ENCODE measurements at places on chromosomes 7 and 10.

DNA sequence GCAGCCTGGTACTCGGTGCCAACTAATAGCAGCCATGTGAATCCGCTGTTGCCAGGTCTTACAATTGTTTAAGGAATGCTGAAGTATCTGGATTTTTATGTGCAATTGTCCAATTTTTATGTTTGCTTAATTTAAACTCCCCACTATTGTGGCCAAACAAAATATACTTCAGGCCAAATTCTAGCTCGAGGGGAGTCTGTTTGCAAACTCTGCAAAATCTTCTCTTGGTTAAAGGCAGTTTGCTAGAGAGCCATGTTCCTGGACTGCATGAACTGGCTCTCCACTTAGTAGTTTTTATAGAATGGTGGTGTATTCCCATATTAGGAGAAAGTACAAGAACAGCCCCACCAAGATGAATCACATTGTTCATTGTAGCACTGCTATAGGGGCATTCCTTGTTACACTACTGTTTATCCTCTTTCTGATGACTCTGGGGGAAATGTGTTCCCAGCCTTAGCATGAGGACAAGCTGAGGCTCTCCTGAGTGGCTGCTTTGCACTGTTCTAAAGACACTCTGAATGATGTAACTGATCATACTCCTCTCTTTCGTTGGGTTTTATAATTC is 178.0 kb upstream of the GLI3 start:
- no peak for DNase-seq

DNA sequence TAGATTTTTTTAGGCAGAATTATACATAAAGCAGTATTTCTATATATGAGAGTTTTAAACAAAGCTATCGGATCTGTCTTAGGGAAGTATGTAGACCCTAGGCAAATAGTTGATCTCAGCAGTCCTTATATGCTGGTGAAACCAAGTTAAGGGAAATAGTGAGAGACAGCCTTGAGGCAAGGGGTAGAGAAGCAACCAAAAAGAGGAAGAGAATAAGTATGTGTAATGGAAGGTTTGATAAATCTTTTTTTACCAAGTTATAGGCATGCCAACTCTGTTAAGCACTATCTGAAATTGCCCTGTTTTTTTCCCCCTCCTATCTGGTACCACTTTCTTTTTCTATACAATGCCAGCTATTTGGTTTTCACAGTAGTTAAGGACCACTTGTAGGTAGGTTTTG is 19.9 kb downstream of the SPAG6 start:
- no peak for DNase-seq

DNA sequence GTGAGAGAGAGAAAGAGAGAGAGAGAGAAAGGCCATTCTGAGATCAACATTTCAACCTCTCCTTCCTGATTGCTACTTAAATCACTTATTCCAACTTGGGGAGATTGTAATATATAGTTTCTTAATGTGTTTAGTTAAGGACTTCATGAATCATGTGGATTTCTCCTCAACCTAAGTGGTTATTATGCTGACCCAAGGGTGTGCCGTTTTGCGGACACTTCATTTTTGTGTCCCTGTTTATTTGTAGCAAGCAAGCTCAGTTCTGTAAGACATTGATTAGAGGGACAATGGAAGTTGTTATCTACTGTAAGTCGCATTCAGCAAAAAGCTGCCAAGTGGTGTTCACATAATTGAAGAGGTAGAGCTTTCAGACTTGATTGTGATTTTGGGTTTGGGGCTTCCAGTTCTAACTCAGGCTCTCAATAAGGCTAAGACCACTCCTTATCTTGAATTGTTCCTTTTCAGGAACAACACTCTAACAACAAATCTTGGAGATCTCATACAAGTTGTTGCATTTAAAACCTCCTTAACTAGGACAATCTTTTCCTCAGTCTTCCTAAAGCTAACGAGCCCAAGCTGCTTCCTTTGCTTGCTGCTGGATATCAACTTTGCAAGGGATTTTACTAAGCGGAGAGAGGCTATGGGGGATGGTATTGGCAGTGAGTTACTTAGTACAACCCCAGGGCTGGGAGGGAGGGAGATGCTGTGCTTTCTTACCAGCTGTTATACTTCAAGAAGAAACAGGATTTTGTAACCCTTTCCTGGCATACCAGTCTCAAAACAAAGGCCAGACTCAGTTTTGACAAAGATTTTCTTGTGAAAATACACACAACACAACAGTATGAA is 19.8 kb upstream of the COL1A2 start:
- no peak for DNase-seq

GRCh38 chr10:119281581-119282071 is 74.3 kb downstream of the GRK5 start:
- DNase-seq, result no peak

DNA sequence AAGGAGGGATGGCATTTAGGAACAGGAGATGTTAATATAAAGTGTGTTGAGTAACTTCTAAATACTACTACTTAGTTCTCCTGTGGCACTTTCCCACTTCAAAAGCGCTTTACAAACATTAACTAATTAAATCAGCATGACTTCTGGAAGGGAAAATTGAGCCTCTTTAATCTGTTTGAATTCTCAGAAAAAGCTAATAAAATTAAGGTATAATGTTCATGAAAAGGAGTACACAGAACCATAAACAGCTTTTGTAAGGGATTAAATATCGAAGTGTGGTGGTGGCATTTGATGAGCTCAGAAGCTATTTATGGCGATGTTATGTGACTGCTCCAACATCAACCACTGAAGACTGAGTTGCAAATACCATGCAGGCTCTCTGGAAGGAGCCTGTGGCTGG is 10.2 kb upstream of the VAX1 start:
- no peak for DNase-seq

GRCh38 chr10:59708816-59709394 is 745 bp downstream of the SLC16A9 start:
- no peak for DNase-seq

- no peak for DNase-seq
These were observed 215.8 kb downstream of the SKAP2 start for GRCh38 chr7:26648554-26648953.

- DNase-seq, result no peak
These were observed 134.7 kb downstream of the KIAA1217 start for GRCh38 chr10:24343686-24344085.

- no peak for DNase-seq
These were observed 111.1 kb downstream of the ELMO1 start for GRCh38 chr7:37337522-37337921.

- DNase-seq, result no peak
These were observed 56.4 kb downstream of the PROSER2 start for GRCh38 chr10:11879387-11880094.

DNA sequence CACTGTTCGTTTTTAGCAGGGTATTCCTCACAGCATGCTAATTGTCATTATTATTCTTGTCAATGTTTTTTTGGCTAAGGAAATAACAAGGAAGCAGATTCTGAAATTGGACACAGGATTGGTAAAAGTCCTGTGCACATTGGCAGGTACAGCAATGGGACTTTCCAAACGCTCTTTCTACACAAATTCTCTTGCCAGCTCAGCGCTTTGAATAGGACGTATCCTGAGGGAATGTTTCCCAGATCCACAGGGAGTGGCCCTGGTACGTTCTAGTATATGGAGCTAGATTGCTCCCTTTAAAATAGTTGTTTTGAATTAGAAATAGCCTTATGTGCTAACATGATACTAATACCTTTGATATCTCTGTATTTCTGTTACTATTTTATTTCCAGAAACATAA is 82.8 kb upstream of the GRB10 start:
- no peak for DNase-seq

DNA sequence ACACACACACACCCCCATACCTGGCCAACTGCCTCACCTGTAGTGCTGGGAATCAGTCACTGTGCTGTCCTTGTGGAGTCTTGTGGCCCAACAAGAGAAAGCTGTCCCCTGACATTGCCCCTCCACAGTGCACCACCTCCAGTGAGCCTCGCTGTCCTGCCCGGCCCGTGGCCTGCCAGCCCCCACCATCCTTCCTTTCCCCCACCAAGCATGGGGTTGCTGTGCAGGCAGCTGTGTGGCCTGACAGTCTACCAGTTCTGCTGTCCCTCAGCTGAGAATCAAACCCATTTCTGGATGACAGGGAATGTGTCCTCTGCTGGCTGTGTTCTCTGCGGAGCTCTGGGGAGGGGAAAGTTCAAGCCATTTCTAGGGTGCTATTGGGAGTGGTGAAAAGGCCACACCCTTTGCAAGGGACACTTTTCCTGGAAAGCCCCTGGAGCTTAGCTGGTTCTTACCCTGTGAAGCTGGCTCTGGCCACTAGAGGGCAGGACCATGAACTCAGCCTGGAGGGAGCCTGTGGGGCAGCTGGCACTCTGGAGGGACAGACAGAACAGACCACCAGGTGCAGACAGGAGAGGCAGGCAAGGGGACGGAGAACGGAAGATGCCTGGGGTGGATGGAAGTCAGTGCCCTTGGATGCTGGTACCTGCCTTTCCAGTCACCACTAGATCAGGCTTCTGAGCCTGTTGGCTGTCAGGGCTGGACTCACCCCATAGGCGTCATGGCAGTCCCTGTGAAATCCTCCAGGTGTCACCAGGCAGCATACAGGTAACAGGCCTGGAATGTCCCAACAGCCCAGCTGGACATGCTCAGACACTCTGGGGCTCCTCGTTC is 10.5 kb upstream of the MTPAP start:
- DNase-seq, result peak; percentile 72

- DNase-seq, result no peak
These were observed 8.4 kb downstream of the FAM237B start for GRCh38 chr7:90312745-90313144.

GRCh38 chr7:32091608-32092210 is 21.5 kb upstream of the PDE1C start:
- DNase-seq, result no peak

DNA sequence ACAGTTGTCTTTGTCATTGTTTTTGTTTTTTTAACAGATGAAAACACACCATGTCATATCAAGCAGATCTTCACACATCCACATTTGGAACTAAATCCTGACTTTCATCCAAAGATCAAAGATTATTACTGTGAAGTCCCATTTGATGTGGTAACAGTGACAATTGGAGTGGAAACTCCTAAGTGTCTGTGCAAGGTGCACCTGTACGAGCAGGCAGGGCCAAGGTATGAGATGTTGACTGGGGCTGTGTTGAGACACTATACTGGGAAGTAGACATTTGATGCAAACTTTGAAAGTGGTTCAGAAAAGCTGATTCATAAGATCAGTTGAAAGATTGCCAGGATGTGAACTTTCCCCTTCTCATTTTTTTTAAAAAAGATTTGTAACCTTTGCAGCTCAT is 152.3 kb downstream of the CPED1 start:
- DNase-seq, result no peak

- no peak for DNase-seq
These were observed 156.3 kb downstream of the CCDC71L start for GRCh38 chr7:106504645-106505044.

GRCh38 chr10:5071411-5072198 is 22.6 kb upstream of the AKR1C3 start:
- peak; percentile 65 for DNase-seq

DNA sequence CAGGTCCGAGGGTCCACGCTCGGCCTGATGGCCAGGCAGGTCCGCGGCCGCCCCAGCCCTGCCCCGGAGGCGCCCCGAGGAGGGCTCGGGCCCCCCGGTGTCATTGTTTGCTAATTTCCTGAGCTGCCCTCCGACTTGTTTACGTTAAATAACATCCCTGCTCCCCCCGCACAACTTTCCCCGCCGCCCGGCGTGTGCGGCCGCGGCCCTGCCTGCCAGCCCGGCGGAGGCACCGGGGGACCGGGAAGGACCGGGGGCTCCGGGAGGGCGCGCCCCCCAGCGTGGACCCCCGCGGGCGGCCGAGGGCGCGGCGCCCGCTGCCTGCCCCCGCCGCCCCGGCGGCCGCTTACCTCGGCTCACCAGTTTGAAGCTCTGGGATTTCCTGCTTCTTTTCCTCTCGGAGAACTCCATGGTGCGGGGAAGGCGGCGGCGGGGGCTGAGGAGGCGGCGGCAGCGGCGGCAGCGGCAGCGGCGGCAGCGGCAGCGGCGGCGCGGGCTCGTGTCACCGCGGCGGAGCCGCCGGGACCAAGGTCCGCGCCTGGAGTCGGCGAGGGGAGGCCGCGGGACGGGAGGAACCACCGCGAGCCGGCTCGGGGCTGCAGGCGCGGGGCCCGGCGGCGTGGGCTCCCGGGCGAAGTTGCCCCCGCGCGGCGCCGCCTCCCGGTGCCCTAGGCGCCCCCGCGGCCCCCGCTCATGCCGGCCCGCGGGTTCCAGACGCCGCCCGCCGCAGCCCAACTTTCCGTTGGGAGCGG is 515 bp downstream of the BEND7 start:
- no peak for DNase-seq

- no peak for DNase-seq
These were observed 71.2 kb upstream of the AOAH start for GRCh38 chr7:36795451-36796021.

- DNase-seq, result no peak
These were observed 4.3 kb downstream of the TLX1 start for GRCh38 chr10:101135141-101136006.

- no peak for DNase-seq
These were observed 16.8 kb downstream of the DOCK1 start for GRCh38 chr10:126921974-126922525.

DNA sequence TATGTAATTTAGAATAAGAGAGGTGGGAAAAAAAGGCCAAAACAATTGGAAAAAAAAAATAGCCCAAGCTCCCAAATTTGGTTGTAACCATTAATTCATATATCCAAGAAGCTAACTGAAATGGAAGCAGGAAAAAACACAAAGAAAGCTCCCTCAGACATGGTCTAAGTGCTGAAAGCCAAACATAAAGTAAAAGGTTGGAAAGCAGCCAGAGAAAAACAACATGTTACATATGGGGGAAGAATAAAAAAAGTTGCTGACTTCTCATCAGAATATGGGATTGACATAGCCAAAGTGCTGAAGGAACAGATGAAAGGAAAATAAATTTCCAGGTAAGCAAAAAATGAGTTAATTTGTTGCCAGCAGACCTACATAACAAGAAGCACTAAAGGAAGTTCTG is 40.3 kb downstream of the PDZD8 start:
- DNase-seq, result no peak

DNA sequence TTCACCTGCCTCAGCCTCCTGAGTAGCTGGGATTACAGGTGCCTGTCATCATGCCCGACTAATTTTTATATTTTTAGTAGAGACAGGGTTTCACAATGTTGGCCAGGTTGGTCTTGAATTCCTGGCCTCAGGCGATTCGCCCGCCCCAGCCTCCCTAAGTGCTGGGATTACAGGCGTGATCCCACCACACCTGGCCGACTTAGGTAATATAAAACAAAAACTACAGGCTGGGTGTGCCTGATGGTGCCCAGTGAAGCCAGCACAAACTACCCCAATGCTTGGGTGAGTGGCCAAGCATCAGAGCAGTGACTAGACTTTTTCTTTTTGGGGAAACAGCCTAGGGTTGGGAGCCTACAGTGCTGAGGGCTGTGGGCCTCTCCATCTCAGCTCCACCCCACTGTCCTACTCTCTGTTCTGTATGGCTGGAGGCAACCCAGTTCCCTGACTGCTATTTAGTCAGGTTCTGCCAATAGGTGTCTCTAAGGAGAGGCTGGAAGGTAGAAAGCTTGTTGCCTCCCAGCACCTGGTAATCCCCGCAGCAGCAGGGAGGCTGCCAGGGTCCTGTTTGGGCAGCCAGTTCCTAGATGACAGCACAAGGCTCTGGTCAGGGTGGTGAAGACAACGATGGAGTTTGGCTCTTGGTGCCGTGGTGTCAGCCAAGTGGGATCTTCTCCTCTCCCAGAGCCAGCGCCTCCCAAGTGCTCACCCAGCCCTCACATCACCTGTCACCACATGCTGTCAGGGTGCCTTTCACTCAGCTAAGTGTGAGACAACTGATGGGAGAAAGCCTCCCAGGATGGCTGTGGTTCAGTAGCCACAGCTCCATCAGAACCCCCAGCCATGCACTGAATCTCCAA is 10.4 kb upstream of the NACAD start:
- DNase-seq, result no peak

Measured in NCI-H510A treated with DMSO at 0.1 percent for 48 hours (cell line).